Caudate nucleus (tissue), 63 donors: ENCODE measurements at places on chromosomes 5 and 9.

GRCh38 chr5:68217047-68217355 is 1.4 kb downstream of the PIK3R1 start:
- DNase-seq: no peak

DNA sequence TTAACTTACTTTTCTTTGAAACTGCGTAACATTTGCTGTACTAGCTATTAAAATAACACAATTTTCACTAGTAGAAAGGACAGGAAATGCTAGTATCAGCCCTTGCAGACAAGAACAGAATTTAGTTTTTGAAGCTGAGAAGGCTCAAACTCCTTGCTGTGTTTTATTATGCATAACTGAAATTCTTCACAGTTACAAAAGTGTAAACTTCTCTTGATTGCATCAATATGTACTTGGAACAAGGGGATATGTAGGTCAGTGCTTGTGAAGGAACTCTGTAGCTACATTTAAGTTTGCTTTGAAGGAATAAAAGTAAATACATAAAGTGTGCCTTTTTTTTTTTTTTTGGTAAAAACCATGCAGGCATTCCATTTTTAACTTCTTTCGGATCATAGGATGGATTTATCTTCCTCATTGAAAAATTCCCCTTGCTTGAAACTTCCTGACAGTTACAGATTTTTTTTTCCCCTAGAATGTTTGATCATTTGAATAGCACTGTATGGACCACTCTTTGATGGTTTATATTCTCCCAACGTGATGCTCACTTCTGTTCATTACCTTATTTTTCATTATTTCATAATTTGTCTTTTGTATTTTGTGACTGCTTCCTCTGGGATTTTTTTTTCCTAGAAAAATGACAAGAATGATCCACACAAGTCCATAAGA is 94.9 kb upstream of the DAB2 start:
- no peak for DNase-seq

DNA sequence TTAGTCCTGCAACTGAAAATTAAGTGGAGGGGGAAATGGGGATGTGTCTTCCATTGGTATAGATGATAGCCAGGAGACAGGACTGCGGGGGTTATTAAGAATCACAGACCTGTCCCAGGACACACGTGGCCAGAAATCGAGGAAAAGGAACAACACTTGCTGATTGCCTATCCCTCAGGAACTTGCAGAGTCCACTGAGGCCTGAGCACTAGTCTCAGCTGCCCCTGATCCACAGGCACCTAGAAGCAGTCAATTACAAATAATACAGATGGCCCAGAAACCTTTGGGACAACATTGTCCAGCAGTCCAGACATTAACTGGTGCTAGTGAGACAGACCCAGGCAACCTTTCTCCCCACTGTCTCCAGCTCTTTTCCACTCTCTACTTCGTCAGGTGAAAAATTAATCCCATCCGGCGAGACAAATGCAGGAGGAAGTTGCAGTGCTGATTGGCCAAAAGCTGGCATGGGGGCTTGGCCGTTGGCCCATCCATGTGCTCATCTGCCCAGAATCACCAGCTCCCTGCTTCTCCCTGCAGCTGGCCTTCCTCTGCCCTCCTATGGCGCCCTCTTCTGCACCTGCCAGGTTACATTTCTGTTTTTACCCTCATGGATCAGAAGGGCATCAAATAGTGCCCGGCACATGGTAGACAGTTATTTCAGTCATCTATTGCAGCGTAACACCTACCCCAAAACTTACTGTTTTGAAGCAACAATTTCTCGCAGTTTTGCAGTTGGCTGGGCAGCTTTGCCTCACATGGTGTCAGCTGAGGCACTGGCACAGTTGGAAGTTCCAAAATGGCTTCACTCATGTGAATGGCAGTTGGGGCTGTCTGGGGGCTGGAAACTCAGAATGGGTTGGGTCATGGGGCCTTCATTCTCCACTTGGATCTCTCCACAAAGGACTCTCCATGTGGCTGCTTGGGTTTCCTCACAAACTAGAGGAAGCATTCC is 3.6 kb upstream of the B4GALT1 start:
- DNase-seq: peak; percentile 17

- DNase-seq: no peak
These were observed 44.7 kb downstream of the RGS3 start for GRCh38 chr9:113508111-113508749.

- no peak for DNase-seq
These were observed 42.0 kb upstream of the CDK5RAP2 start for GRCh38 chr9:120621941-120622340.

DNA sequence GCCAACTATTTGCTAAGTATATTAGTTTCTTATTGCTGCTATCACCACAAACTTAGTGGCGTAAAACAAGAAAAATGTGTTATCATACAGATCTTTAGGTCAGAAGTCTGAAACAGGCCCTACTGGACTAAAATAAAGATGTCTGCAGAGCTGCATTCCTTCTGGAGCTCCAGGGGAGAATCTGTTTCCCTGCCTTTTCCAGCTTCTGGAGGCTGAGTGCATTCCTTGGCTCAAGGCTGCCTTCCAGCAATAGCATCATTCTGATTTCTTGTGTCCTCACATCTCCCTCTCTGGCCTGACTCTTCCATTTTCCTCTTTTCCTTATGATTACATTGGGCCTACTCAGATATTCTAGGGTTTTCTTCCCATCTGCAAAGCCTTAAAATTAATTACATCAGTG is 15.9 kb downstream of the MAN2A1 start:
- DNase-seq: no peak

- no peak for DNase-seq
These were observed 490.9 kb downstream of the NFIB start for GRCh38 chr9:13823026-13823425.

GRCh38 chr9:111598733-111599091 is 735 bp downstream of the PTGR1 start:
- no peak for DNase-seq
